ENCODE measurements at places on chromosomes 7 and 10.

DNA sequence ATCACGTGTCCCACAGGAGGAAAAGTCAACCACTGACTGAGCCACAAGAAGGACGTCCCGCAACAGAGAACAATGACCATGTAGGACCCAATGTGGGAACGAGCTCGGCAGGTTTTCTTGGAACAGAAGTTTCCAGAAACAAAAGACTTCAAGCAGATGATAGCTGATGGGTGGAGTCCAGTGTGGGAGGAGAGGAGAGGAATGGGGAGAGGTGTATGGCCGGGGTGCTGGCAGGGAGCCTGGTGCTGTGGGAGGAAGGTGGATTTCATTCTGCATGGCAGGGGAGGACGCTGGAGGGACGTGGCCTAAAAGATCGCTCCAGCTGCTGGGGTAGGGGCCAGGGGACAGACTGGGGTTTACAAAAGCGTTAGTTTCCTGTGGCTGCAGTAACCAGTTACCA lies 48.5 kb upstream of the LMTK2 start:
- DNase-seq, result no peak

GRCh38 chr7:19102884-19103283 lies 14.6 kb downstream of the TWIST1 start:
- no peak for DNase-seq

GRCh38 chr10:122336332-122336731 lies 38.2 kb upstream of the PLEKHA1 start:
- no peak for DNase-seq

- DNase-seq, result no peak
These were observed 191.9 kb downstream of the ABCA13 start for GRCh38 chr7:48363174-48363573.

GRCh38 chr10:116912162-116912561 lies 62.9 kb downstream of the ENO4 start:
- DNase-seq, result no peak

- DNase-seq, result no peak
These were observed 243.6 kb upstream of the ZWINT start for GRCh38 chr10:56604624-56605023.

- no peak for DNase-seq
These were observed 1.5 kb downstream of the CWF19L1 start for GRCh38 chr10:100265821-100266485.

- no peak for DNase-seq
These were observed 179.5 kb upstream of the PHF14 start for GRCh38 chr7:10793995-10794775.

- no peak for DNase-seq
These were observed 245.5 kb upstream of the NRP1 start for GRCh38 chr10:33579996-33580395.

DNA sequence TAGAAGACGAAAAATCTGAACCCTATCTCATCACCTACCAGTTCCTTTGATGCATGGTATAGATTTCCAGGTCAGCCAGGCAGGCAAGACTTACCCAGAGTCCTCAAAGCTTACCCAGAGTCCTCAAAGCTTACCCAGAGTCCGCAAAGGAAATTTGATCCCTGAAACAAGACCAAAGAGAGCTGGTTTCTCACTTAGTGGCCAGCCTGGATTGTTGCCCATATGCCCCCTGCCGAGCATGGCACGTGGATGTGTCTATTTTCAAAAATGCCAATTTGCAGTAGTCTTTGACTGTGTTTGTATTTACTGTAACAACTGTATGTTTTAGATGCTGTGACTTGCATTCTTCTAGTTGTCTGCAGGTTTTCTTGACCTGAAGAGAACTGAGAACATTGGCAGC lies 120.2 kb upstream of the STARD3NL start:
- no peak for DNase-seq

- DNase-seq, result no peak
These were observed 12.9 kb downstream of the JCAD start for GRCh38 chr10:30046476-30046875.

DNA sequence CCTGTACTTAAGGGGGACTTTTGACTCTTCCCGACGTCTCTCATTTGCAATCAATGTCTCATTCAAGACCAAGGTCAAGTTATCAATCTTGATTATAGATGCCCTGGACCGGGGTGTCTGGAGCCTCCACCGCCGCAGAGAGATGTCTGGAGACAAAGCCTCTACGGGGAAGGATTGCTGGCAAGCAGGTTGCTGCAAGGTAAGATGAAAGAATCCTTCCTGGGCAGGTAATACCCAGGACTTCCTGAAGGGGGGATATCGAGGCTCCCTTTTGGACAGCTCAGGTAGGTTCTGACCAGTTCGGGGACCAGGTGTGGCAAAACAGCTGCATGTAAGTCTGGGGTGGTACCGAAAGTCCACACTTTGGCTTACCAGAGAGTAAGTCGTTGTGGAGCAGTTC lies 12.5 kb upstream of the CUX1 start:
- no peak for DNase-seq

DNA sequence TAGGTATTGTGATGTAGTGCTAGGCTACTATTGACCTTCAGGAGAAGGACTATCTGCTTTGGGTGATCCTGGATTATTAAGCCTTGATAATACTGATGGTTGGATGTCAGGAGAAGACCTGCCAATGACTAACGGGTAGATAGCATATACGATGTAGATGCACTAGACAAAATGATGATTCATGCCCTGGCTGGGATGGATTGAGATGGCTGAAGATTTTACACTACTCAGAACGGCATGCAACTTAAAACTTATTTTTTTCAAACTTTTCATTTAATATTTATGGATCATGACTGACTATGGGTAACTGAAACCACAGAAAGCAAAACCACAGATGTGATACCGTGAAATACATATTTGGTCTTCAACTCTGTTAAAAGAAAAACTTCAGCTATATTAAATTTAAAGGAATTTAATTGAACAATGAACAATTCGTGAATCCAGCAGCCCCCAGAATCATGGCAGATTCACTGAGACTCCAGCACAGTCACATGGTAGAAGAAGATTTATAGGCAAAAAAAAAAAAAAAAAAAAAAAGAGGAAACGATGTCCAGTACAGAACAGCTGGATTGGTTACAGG lies 124.6 kb upstream of the CDK13 start:
- no peak for DNase-seq

- DNase-seq, result no peak
These were observed 67.3 kb downstream of the NHLRC2 start for GRCh38 chr10:113921561-113922370.

GRCh38 chr10:102119417-102120141 lies 589 bp downstream of the LDB1 start:
- no peak for DNase-seq

GRCh38 chr10:13187135-13187534 lies 25.8 kb downstream of the MCM10 start:
- no peak for DNase-seq

DNA sequence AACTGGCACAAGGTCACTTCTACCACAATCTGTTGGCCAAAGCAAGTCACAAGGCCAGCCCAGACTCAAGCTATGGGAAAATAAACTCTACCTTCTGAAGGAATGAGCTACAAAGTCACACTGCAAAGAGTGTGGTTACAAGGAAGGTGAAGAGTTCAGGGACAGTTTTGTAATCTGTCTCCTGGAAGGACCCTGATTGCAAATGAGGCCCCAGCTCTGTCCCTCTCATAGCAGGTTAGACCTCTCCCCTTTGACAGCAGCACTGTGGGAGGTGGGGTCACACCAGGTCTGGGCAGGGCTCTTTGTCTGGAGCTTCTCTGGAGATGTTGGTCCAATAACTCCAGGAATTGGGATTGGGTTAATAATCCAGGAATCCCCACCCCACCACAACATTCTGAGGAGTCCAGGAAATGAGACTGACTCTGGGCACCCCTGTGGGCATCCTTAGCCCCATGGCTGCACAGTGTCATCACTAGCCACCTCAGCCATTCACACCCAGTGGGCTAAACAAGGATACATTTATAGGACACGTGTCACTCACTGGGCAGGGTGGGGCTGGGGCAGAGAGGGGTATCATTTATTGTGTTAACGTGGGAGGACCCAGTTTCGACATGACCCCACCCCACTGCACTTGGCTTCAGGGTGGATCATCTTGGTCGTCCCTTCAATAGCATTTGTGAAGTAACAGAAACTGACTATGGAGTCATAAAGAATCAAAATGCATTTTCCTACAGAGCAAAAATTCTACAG lies 23.7 kb upstream of the C10orf105 start:
- no peak for DNase-seq

All from stimulated activated CD8-positive, alpha-beta memory T cell treated with anti-CD3 and anti-CD28 coated beads, Interleukin-4, amount 100 ng/mL, for 4 hours (primary cell).